ENCODE measurements at places on chromosomes 6 and 20.

DNA sequence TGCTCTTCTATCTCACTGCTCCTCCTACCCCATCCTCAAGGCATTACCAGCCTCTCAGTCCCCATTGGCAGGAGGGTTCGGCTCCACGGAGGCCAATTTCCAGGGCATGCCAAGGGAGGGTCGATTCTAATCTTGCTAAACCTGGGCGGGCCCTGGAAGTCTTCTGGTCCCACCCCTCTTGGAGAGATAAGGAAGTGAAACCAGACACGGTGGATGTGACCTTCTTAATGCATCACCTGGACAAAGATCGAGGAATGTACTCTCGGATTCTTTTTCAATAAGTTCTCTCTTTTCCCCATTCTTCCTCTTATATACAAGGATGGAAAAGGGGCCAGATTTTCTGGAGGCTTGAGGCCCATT is 112.2 kb upstream of the ARMC2 start:
- no peak for DNase-seq

GRCh38 chr20:17925141-17925939 is 43.3 kb downstream of the SNX5 start:
- DNase-seq, result no peak

DNA sequence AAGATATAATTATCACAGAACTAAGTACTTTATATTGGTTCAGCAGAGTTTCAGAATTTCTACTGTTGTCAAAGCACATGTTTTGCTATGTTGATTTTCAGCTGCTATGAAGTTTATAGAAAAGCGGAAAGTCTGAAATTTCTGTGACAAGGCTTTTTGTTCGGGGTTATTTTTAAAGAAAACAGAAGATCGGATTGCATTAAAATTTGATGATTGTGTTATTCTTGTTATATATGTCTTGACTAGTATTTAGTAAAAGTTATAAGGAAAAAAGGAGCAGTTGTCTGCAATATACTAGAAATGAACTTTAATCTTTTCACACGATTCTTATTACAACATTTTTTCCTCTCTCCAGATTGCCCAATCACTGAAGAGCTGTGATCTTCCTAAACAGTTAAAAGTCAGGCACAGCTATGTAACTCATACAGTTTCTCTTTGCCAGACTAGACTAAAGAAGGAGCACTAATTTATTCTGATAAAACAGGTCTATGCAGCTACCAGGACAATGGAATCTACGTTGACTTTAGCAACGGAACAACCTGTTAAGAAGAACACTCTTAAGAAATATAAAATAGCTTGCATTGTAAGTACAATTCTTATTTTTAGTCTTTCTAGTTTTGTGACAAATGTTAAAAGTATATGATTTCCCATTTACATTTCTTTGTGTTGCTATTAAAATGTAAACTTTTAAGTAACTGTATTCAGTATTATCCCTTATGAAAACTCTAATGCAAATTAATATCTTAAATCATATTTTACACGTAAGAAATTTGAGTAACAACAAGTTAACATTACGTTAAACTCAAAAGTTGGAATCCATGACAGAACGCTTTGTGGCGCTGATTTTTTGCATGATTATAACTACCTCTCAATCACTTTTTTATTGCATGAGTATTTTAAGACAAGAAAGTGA is at the start of gene ENPP3:
Gene ENPP3 (plus strand): TSS at position 423 of the 913 bp plus-strand sequence. CDS start 83 bp downstream, at position 506.
- no peak for DNase-seq

DNA sequence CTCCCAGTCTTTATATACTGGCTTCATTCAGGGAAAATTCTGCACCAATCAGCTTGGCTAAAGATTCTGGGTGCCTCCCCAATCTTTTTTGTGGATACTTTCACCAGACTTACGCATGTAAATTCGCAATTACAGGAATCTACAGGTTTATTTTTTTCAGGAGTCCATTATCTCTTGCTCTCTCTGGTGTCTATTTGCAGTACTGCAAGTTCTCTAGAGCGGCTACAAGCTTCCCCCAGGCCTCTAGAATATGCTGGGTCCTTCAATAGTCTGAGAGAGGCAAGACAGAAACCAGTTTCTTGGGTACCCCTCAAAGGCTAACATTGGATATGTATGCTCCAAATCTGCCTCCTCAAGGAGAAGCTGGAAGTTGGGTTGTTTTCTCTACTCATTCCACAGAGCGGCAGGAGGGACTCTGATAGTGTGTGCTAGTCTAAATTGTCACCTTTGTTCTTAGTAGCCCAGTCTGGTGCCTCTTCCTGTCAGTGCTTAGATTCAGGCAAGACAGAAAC is 58.5 kb downstream of the SUN5 start:
- no peak for DNase-seq

- no peak for DNase-seq
Measured at GRCh38 chr6:149962461-149963211, 1.1 kb upstream of the ULBP1 start.

DNA sequence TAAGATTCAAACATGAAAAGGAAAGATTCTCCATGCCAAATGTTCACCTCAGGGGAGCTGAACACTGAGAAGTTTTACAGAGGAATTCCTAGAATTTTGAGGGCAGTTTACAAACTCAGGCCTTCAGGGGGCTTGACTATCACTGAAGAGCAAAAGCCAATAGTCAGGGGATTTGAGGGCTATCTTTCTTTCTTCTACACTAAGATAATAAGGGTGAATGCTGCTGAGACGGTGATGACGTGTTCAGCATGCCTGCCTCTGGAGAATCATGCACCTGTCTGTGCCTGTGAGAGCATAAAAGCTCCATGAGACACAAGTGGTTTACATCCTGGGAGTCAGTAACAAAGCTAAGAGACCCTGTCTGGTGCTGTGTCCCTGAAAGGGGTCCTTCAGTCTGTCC is 1085.6 kb downstream of the KIF16B start:
- no peak for DNase-seq

- no peak for DNase-seq
Measured at GRCh38 chr6:94446120-94446519, 1026.8 kb upstream of the EPHA7 start.

Measured in stimulated activated CD4-positive, alpha-beta T cell treated with anti-CD3 and anti-CD28 coated beads, Interleukin-2, amount 100 ng/mL, for 48 hours (primary cell).